ENCODE measurements at places on chromosomes 11 and 22.
A peak's percentile ranks its signal among the peaks of the same experiment; 100 is the strongest.

DNA sequence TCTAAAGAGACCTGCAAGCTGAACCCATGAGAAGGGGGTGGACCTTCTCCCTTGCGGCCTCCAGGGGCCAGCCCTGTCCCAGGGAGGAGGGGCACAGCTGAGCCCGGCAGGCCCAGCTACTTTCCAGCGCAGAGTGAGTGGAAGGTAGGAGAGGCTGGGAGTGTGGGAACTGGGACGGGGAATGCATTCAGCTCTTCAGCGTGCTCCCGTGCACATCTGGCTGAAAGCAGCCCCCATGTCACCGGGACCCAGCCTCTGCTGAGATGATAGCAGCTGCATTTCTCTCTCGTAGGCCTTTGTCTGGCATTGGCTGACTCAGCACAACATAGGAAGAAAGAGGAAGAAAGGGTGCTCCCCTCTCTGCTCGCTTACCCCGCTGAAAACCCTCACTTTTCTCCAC, 951.5 kb downstream of the TBC1D22A start:
- no peak for DNase-seq

GRCh38 chr22:43346521-43346929, 3.4 kb upstream of the SCUBE1 start:
- peak; percentile 72 for DNase-seq

DNA sequence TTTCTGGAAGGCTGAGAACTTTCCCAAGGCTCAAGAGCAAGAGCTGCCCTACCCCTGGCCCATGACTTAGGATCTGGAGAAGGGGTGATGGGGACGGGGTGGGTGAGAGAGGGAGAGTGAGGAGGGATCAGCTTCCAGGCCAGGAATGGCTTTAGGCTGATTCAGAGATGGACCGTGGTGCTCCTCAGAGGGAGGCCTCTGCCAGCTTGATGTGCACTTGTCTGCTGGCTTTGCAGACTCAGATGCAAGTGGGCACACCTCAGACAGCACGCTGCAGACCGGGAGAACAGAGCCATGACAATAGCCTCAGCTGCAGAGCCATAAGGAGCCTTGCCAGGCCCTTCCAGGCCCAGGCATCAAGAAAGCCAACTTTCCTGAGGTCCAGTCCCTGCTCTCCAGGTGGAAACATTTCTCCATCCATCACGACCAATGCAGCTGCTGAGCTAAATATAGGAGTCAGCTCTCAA, 41.3 kb downstream of the ALX4 start:
- DNase-seq = no peak

GRCh38 chr11:64298966-64299846, 952 bp upstream of the CATSPERZ start:
- no peak for DNase-seq

DNA sequence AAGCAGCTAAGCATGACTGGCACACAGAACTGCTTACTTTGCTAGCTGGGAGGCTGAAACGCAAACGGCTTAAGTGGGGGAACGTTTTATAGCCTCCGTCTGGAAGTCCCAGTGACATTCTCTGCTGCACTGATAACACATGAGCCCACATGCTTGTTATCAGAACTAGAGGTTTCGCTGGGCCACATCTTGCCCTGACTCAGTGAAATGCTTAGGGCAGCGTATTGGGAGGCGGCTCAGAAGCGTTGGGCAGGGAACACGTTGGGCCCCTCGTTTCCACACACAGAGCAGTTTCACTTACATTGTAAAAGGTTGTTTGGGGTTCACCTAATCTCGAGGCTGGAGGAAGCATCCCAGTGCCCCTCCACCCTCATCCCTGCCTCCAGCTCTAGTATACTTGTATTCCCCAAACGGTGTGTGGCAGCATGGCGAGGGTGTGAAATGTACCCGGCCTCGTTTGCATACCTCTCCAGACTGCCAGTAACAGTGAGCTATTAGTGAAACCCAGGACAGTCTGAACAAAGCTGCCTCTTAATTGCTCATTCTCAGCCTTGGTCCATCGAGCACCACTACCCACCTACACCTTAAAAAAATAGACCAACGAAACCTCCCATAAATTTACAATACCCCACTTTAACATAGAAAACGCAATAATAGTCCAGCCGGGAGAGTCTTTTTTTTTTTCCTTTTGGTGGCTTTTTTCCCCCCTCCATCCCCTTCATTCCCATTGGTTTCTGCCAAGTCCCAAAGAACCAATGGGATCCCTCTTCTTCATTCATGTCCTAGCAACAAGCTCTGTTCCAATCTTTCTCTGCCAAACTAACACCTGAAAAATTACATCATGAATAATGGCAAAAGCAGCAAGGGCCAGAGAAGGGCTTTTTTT, 218.8 kb upstream of the SORL1-AS1 start:
- DNase-seq = no peak

All from trophoblast cell (in vitro differentiated cells and primary cell).